Activated gamma-delta T cell (primary cell): ENCODE measurements at places on chromosomes 16 and 17.
A peak's percentile ranks its signal among the peaks of the same experiment; 100 is the strongest.

- no peak for DNase-seq
These were observed 68.0 kb downstream of the OR1D5 start for GRCh38 chr17:2995377-2995776.

DNA sequence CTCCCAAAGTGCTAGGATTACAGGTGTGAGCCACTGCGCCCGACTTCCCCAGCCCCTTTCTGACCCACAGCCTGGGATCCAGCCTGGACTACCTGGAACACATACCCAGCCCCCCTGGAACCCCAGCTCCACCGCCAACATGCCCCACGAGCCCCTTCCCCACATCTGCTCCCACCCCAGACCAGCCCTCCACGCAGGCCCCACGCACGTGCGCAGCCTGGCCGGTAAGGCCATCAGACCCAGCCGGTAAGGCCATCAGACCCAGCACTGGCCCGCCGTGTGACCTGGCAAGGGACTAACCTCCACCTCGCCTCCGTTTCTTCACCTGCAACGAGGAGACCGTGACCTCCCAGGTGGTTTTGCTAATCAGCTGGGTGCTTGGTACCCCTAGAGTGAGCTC lies 46.5 kb downstream of the RPH3AL start:
- no peak for DNase-seq

- DNase-seq, result no peak
These were observed 47.9 kb downstream of the COPRS start for GRCh38 chr17:31811101-31811500.

DNA sequence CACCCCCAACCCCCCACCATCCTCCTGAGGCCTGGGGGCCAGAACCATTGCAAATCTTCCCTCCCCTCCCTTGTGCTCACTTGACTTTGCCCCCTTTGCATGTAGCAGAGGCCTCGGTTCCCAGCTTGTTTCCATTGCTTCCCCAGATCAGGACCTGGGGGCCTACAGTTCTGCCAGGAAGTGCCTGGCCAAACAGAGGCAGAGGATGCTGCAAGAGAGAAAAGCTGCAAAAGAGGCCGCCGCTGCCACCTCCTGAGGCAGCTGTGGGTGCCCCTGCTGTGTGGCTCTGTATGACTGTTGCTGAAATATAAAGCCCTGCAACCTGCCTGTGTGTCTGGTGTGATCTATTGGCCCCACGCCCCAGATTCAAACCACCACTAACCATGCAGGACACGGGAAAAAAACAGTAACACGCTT lies 2.3 kb downstream of the NDUFB10 start:
- DNase-seq, result no peak

DNA sequence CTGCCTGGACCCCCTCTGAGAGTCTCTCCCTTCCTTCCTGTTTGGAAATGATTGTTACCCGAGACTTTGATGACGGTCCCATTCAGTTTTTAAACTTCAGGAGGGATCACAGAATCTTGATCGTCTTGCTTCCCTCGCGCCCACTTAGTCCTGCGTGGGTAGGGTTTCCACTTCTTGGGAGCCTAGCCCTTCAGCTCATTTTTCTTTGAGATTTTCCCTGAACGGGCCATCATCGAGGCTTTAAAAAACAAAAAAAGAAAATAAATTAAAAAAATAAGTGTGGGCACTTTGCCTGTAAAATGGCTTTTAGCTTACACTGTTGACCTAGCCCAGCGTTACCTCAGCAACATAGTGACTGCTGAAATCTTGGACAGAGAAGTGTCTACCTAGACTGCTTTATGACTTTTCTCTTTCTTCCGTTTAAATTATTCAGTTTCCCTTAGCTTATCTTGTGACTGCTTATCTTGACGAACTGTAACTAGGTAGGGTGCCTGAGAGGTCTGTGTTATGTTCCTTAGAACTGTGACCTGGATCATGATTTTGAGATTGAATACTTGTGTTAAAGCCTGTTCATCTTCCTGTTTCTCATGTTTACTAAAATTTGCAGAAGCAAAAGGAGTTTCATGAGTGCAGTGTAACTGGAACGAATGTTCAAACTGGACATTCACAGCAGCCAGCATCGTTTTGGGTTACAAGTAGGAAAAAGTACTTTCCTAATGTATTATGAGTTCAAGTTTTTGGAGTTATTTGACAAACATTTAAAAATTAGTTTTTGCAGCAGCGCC lies 874 bp downstream of the WWP2 start:
- no peak for DNase-seq

GRCh38 chr17:77129568-77130301 lies 11.0 kb upstream of the SEC14L1 start:
- DNase-seq, result no peak

GRCh38 chr16:66486199-66486772 lies 59.2 kb downstream of the BEAN1 start:
- no peak for DNase-seq

DNA sequence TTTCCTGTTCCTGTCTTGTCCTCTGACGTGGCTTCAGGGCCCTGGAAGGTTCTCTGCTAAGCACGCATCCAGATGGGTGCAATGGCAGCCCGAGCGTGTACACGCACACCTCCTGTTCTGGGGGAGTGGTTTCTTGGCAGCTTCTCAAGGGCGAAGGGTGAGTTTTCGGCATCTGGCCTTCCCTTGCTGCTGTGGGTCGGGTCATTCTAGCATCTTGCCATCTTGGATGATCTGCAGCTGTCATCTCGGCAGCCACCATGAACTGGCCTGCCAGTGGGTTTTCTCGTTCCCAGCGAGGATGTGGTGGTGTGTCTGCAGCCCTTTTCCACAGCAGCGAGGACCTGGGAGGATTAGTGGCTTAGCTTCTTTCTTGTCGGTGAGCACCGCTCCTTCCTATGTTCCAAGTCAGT lies 10.6 kb downstream of the MSI2 start:
- no peak for DNase-seq

GRCh38 chr16:75579281-75579834 lies 13.2 kb downstream of the GABARAPL2 start:
- DNase-seq, result no peak

GRCh38 chr16:67129422-67129821 lies 19.7 kb downstream of the PHAF1 start:
- no peak for DNase-seq

DNA sequence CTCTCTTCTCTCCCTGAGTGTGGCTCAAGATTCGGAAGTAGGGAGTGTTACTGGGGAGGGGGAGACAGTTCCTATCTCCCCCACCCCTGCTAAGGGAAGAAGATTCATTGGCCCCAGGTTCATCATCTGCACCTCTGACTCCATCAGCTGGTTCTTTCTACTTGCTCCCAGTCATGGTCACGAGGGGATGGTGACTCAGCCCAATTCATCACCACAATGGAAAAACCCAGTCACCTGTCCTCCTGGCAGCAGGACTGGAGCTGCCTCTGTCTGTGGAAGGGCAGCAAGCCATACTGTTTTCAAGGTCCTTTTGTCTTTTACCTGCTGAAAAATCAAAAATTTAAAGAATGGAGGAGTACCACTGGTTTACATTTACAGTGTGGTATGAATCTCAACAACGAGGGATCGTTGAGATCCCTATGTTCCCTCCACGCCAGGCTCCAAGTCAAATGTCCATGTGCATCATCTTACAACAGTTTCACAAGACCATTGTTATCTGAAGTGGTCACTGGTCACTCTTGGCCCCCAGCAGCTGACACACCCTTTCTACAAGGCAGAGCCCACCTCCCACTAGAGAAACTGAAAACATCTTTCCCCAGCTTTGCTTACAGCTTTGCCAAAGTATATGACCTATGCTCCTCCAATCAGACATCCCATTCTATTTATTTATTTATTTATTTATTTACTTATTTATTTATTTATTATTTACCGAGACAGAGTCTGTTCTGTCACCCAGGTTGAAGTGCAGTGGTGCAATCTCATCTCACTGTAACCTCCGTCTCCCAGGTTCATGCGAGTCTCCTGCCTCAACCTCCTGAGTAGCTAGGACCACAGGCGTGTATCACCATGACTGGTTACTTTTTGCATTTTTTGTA lies 40.4 kb upstream of the NDRG4 start:
- DNase-seq, result no peak

DNA sequence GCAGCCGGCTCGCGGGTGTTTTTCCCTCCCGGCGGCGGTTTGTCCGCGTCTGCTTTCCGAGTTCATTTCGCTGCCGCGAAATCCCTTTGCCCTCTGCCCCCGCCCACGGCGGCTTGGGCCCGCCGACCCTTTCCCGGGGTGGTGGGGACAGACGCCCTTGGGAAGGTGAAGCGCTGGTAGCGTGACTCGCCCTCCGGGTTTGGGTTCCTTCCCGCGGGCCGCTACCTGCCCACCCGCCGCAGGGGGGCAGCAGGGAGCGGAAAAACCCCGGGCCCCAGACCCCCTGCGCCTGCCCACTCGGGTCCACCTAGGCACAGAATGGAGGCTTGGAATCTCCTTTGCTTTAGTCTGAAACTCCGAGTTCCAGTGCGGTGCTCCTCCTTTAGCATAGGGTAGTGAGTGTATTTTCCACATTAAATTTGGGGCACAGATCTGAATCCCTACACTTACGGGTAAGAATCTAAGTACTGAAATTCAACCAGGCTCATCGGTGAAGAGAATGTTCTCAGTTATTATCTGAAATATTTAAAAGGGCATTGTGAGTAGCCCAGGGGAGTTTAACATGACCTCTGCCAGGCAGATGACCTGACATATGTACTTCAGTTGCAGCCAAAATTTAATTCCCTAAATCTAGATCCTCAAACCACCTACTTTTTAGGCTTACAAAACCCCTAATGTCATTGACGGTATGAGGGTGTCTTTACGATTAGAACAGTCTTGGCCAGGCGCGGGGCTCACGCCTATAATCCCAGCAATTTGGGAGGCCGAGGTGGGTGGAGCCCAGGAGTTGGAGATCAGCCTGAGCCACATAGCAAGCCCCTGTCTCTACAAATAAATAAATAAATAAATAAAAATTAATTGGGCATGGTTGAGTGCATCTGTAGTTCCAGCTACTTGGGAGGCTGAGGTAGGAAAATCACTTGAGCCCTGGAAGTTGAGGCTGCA lies 1.0 kb downstream of the NME2 start:
- DNase-seq, result peak; percentile 45

DNA sequence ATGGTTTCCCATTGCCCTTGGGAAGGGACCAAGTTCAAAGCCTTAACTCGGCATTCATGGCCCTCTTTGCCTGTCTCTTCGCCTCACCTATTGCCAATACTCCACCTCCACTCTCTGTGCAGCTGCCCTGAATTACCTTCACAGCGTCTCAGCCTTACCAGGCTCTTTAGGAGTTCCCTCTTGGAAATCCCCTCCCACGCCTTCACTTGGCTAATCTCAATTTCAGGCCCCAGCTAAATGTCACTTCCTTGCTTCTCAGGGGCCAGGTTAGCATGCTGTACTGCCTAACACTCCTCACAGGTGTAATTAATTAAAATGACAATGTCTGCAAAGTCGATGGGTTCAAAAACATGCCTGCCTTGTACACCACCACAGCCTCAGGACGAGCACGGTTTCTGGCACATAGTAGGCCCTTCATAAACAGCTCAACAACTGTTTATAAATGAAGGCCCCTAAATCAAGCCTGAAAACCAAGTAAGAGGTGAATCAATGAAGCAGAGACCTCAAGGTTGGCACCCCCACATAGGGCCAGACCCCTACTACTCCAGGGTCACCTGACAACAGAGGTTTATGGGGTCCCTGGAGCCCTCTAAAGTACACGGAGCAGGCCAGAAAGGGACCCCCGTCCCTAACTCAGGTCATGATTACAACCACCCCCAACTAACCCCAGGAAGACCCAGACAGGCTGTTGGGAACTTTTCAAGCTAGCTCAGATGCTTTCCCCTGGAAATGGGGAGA lies 11.2 kb upstream of the EEF2K start:
- no peak for DNase-seq

- no peak for DNase-seq
These were observed 117.1 kb upstream of the COX10 start for GRCh38 chr17:13952009-13952750.

GRCh38 chr17:80793851-80794267 lies 197.8 kb upstream of the CHMP6 start:
- no peak for DNase-seq

DNA sequence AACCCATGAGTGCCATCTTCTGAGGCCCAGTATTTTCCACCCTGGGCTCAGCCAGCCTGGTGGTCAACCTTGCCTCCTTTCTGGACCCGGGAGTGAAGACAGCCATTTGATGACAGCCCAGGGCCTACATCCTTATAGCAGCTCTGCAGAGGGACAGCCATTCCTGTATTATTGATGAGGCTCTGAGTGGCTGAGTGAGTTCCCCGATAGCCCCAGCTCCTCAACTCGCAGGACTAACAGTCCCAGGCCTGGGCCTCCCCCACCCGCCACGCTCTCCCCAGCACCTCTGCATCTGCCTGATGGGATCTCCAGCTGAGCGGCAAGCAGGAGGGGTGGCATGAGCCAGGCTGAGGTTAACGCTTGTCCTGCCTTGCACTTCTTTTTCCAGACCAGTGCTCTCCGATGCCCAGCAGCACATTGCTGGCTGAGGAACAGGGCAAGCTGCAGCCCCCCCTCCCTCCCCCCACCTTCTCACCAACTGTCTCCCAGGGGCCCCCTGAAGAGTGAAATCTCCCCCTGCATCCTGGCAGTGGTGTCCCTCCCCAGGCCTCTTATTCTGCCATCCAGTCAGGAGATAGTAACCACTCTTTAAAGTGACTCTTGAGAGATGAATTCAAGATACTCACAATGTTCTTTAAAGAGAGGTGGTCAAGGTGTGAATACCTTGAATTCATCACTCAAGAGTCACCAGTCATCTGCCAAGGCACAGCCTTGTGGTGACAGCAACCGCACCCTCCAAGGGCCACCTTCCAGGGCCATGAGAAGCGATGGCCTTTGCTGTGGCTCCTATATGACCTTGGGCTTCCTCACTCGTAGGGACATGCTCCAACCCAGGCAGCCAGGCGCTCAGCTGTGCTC lies 23.5 kb downstream of the CACNG5 start:
- no peak for DNase-seq

DNA sequence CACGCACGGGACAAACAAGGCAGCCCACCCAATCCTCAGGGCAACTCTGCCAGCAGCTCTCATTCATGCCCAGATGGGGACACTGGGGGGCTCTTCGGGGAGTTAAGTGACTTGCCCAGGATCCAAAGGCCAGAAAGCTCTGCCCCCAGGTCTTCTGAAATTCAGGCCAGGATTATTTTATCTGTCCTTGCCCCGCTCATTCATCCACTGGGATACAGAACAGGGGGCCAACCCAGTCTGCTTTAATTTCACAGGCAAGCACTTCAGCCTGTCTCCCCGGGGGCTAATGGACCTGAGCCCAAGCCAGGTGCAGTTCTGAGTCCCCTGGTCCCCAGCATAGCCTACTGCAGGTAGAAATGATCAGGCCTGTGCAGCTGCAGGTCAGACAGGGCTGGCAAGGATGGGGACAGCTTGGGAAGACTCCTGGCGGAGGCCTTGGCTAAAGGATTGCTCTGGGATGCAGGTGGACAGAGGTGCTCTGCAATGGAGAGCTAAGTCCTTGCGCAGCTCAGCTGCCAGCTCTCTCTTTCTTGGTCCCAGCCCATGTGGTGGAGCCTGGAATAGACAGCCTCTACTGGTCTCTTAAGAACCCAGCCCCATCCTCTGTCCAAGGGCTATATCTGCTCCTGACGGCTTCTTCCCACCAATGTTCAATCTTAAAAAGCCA lies 766 bp upstream of the B3GNT9 start:
- no peak for DNase-seq

DNA sequence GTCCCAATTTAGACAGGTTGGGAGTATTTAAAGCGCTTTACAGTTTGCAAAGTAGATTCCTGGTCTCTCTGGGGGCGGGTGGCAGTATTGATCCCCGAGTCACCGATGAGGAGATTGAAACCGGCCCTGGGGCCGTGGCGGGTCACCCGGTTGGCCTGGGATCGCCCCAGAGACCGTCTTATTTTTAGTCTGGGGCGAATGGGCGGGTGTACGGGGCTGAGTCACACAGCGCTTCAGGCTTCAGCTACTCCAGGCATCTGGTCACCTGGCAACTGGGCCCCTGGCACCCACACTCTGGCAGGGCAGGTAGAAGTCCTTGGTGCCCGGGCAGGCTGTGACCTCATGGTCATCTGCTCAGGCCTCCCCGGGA lies 669 bp downstream of the MIEF2 start:
- no peak for DNase-seq
